Frontal cortex (tissue), 4 donors: ENCODE measurements at places on chromosomes 2 and 18.

GRCh38 chr2:205758051-205758450, 75.8 kb downstream of the NRP2 start:
- DNase-seq: no peak

DNA sequence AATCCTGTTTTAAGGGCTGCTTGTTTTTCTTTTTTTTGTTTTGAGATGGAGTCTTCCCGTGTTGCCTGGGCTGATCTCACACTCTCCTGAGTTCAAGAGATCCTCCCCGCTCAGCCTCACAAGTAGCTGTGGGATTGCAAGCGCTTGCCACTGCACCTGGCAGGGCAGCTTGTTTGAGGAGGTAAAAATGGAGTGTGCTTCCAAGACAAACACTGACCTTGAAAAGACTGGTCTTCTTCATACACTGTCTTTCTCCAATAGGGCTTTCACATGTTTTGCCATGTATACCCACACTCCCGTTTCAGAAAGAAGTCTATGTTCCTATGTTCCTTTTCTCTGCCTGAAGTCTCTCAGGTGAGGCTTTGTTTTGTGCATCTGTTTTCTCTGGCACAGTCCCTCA, 32.6 kb upstream of the LDAH start:
- DNase-seq: no peak

- DNase-seq: no peak
These were observed 22.2 kb downstream of the ZSCAN30 start for GRCh38 chr18:35267809-35268208.

DNA sequence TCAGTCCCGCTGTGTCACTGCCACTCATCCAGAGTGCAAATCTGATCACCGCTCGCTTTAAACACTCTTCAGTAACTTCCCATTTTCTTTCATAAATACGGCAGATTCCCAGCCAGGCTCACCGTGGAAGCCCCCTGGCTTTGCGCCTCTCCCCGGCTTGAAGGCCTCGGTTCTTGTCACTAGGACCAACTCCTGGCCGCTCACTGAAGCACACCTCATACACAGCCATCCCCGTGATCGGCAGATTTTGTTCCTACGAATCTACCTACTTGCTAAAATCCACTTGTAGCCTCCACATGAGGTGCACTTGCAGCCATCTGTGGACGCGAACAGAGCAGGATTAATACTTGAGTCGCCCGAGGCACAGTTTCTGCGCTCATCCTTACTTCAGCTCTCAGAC, 462.4 kb upstream of the MYT1L start:
- DNase-seq: no peak
